LNCaP clone FGC (cell line): ENCODE measurements at places on chromosomes 4 and X.

DNA sequence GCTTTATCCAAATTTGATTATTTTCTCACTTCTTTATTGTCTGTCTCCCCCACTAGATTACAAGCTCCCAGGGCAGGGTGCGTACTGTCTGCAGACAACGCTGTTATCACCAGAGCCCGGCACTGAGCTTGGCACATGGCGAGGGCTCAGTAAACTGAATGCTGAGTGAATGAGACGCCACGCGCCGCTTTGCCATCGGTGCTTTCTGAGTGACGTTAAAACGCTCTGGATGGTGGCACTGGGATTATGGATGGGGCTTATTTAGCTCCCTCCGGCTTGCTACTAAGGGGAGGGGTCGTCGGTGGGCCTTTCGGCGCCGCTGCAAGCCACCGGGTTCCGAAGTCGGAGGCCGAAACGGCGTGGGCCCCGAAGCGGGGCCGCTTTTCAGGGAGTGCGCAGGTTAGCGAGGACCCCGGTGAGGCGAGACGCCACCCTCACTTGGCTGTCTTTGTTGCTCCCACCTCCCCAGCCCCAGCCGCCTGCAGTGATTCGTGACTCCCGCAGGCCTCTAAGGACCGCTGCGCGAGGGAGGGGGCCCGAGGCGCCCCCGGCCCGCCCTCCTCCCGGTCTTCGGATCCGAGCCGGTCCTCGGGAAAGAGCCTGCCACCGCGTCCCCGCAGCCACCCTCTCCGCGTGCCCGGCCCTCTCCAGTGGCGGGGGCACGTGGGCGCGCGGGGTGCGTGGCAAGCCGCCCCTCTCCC, 569 bp upstream of the FHL1 start:
- DNase-seq: no peak

GRCh38 chrX:39677978-39678791, 419.6 kb downstream of the BCOR start:
- DNase-seq: no peak

GRCh38 chr4:78517050-78517652, 34.4 kb upstream of the ANXA3 start:
- DNase-seq: no peak

- DNase-seq: no peak
These were observed 30.1 kb upstream of the MXD4 start for GRCh38 chr4:2291705-2292645.

DNA sequence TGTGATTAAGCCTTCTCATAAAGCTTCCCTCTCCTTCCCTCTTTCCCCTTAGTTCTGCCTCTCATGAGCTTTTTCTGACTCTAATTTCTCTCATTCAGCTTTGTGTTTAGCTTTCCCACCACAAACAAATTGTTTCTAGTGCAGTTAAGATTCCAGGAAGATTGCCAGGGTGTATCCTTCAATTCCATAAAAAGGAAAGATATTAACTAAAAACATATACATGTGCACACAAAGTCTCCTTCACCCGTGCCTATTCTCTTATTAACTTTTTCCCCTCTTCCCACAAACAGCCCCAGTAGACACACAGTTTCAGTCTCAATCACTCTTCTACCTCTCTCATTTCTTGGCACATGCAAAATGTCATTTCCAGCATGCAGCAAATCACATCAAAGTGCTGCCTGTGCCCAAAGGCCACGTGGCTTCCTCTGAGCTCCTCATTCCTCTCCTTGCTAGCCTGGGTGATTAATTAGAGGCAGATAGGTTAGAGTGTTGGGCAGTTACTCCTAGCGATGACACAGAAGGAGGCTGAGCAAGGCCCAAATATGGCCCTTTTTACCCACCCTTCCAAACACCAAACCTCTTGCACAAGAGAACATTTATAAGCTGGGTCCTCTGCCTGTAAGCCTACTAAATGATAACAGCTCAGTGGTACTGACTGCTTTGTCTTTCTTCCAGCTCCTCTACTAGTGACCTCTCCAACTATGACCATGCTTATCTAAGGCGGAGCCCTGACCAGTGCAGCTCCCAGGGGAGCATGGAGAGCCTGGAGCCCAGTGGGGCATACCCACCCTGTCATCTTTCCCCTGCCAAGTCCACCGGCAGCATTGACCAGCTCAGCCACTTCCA, 159.6 kb downstream of the SOWAHB start:
- no peak for DNase-seq
